ENCODE measurements at places on chromosomes 6 and 20.

- DNase-seq: no peak
Observed at GRCh38 chr6:34144581-34145160, 1.2 kb downstream of the GRM4 start.

DNA sequence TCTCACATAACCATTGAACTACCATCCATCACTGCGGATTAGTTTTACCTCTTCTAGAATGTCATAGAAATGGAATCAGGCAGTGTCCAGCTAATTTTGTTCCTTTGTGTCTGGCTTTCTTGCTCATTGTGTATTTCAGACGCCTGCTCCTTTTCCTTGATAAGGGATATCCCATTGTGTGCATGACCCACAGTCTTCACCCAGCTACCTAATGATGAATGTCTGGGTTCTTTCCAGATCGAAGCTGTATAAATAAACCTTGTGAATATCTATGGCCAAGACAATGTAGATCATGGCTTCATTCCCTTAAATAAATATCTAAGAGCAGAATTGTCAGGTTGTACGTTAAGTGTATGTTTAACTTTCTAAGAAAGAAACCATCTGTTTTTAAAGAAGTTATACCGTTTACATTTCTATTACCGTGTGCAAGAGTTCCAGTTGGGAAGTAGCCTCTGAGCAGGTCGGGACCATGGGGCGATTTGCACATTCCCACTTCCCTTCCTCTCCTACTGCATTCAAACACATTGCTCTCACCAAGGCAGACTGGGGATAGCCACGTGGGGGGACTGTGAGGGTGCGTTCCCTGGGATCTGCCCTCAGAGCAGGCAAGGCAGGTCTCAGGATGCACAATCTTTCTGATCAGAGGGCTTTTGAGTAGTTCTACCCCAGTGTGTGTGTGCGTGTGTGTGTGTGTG, 13.1 kb downstream of the CD93 start:
- no peak for DNase-seq

DNA sequence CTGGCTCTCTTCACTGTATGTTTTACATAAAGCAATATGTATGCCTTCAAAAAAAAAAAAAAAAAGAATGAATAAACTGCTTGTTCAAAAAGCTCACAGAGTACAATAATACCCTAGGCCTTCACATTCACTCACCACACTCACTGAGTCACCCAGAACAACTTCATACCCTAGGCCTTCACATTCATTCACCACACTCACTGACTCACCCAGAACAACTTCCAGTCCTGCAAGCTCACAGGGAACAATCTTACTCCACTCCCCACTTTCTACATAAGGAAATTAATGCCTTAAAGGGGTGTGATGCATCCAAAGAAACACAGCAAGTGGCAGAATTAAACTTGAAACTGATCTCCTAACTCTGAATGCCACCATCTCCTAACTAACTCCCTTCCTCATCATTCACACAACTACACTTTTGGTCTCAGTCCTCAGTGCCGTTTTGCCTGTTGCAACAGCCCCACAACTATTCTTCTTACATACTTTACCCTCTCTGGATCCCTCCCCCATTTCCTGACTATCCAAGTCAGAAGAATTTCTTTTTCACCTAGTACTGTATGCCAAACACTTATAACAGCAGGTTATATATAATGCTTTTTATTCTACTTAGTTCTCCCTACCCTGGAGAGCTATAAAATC, 34.2 kb downstream of the NHSL1 start:
- no peak for DNase-seq

DNA sequence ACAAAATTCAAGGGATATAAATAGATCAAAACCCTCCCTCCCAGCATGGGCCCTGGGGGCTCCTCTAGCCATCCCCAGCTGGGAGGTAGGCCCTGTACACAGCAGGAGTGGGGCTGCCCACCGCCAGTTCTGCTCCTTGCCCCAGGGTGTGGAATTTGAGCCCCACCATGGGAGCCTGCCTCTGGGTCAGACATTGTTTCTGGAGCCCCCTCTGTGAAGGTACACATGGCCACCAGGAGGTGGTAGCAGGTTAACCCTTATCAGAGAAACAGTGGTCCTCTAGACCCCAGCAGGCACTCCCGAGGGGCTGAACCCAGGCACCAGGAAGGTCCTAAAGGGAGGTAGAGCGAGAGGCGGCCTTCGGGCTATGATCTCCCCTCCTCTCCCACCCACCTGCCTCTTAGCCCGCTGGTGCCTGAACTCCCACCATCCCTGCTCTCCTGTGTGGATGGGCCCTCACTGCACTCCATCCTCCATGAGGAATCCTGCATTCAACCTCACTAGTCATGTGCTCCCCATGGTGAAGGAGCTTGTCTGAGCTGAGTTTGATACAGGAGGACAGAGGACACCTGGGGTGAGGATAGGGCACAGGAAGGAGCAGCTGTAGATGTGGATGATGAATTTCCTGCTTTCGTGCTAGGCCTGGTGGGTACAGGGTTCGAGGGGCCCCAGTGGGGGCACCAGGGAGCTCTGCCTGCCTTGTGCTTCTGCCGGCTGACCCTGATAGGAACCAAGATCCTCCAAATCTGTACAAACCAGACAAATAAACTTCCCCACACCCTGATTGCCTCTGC, 114.9 kb downstream of the GRM4 start:
- DNase-seq: no peak

DNA sequence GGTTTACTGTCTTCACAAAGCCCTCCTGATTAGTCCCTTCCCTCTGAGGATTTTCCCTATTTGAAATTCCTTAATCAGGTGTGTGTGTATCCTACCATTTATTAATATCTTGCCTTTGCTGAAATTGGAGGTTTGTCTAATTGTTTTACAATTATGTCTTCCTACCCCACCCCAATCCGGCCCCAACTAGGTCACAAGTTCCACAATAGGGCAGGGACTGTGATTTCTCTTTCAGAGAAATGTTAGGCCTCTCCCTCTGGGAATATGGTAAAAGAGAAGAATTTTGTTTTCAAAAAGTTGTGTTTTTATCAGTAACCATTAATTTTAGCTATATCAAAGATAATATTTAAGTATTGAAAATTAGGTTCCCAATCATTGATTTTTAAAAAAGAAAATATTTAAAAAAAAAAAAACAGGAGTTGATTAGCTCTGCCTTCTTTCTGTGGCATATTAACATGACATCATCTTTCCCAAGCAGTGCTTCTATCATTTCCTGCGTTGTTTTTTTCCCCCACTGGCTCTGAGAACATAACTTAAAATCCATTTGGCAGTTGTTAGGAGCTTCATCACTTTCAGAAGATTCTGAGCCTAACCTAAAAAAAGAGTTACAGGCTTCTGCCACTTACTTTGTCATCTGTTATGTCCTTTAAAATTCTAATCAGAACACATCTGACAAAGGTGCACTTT, 36.1 kb downstream of the BLOC1S5 start:
- DNase-seq: no peak

- DNase-seq: no peak
Observed at GRCh38 chr20:9485614-9486340, 28.6 kb upstream of the LAMP5 start.

DNA sequence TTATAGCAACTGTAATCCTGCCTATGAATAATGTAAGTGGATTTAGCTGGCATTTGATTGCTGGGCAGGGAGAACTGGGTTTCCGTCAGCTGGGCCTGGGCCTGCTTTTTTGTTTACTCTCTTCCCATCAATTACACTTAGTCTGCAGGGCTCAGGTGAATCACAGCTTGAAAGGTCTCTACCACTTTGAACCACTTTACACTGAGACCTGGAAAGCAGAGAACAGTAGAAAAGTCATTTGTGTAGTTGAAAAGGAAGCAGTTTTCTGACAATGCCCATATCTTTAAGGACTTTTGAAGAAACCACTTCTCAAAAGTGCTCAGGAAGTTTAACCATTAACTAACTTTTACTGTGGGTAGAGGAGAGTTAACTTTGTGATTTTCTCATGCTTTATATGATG, 315.4 kb upstream of the SASH1 start:
- no peak for DNase-seq

DNA sequence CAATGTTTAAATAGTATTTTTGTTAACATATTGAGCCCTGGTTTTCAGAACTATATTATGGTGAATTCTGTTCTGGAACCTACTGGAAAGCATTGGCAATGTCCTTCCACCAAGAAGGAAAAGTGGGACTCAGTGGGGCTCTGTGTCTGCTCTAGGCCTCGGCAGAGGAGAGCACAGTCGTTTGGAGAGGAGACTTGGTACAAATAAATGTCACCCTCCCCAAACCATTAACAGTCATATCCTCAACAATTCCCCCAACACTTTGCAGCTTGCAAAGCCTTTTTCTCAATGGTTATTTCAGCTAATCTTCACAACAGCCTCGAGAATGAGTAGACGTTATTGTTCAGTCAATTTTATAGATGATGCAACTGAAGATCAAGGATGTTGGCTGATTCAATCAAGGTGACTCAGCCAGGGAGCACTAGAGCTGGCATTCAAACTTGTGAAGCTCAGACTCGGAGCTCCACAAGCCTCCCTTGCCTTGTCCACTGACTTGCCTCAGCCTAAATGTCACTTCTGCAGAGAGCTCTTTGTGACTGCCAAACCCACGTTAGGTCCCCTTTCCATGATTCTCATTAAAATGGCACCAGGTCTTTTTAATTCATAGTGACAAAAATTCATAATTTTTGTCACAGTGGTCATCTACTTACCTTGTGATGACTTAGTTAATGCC, 60.6 kb downstream of the TOX2 start:
- DNase-seq: peak; percentile 27

DNA sequence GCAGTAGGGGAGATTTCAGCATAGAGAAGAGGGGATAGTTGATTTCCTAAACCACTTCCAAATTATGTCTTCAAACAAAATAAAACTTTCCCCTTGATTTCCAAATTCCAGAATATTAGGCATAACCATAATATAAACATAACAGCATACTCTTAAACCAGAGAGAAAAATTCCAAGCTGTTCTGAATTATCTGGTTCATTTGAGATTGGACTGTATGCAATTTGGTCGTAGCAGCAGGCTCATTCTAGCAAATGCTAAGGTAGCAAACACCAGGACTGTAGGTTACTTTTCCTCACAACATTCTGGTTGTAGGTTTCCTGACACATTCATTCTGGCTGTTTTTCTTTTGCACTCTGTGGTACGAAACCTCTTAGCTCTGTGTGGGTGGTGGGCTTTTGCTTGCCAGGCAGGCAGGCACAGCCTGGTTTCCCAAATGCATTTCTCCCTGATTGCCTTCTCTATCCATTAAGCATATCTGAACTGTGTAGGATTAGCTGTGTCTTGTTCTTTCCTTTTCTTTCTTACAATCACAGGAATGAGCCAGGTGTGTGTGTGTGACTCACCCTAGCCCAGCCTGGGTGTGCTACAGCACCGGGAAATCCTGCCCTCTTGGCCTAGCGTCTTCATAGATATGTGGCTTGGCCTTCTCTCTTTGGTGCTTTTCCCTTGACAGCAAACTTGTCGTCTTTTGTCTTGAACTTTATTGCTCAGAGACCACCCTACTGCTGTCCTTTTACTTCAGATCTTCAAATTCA, 77.1 kb downstream of the JARID2 start:
- DNase-seq: no peak

GRCh38 chr20:45136911-45137310, 12.6 kb upstream of the WFDC12 start:
- no peak for DNase-seq

GRCh38 chr6:93272896-93273295, 146.5 kb downstream of the EPHA7 start:
- no peak for DNase-seq

DNA sequence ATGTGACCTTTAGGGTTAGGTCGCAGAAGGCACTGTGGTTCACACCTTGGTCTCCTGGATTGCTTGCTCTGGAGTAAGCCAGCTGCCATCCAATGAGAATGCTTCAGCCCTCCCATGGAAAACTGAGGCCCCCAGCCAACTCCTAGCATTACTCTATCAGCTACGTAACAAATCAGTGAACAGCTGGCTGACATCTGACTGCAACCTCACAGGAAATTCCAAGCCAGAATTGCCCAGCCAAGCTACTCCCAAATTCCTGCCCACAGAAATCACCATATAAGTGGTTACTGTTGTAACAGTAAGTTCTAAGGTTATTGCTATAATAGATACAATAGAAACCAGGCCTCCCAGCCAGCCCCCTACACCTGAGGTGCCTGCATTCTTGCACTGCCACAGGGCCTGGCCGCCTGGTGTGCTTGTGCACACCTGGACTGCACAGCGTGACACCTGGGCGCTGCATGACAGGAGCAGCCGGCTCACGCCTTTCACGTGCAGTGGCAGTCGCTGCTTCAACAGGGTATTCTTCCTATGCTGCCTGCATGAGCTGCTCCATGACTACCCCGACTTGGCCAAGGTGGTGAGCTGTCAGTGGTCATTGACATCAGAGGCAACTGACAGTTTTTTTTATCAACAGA, 429.7 kb upstream of the RUNX2 start:
- DNase-seq: no peak

GRCh38 chr20:2740702-2741101, 48.1 kb downstream of the EBF4 start:
- DNase-seq: no peak

GRCh38 chr6:2197177-2197671, 48.2 kb downstream of the GMDS start:
- no peak for DNase-seq

GRCh38 chr6:72969666-72970065, 255.6 kb downstream of the KHDC1L start:
- DNase-seq: no peak

DNA sequence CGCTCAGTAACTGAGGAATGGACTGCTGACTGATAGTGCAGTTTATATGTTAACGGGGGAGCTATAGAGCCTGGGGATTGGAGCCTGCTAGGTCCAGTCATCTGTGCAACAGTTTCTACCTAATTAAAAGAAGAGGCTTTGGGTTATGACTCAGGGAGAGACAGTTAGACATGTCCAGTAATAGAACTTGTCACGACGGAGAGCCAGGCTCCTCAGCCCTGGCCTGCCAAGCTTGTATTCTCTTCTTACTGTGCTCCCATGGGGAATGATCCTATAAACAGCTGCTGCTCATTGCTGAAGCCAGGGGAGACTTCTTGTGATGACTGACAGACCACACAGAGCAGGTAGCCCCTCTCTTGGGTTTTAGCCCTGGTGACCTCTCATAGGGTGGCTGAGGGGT, 69.3 kb downstream of the SYNJ2 start:
- no peak for DNase-seq

GRCh38 chr6:18211338-18211737, 53.0 kb downstream of the DEK start:
- DNase-seq: peak; percentile 3

GRCh38 chr6:80540700-80541099, 434.2 kb downstream of the BCKDHB start:
- DNase-seq: no peak

DNA sequence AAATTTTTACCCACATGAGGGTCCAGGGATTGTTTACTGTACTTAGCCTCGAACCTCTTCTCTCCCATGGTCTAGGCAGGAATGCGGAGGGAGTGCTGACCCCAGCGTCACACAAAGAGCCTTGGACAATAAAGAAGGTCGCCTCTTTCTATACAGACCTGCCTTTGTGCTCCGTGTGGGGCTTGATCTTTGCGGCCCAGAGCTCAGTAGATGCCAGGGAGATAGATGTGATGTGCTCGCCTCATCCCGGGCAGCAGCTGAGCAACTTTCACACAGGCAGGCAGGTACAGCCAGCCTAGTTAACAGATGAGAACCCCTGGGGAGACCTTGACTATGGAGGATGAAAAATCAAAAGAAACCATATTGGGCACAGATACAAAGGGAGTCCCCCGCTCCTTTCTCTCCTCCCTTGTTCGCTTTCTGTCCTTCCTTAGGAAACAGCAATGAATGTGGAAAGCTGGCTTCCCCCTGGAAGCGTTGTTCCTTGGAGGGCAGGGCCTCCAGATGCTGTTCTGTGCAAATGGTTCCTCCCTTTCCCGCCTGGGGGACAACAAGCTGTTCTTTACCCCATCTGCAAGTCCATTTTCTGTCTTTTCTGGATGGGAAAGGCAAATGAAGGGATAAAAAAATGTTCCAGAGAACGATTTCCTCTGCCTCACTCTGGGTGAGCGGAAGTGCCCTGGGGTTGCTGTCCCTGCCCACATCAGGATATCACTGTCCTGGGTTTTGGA, 128.3 kb downstream of the OLIG3 start:
- DNase-seq: no peak

Measured in NK-92 treated with Interleukin-12 subunit alpha and Interleukin-12 subunit beta, amount 100 ng/mL, for 24 hours (cell line).